ENCODE measurements at places on chromosomes 1 and 21.
A peak's percentile ranks its signal among the peaks of the same experiment; 100 is the strongest.

- DNase-seq = no peak
Measured at GRCh38 chr1:28064064-28064463, 24.3 kb downstream of the EYA3 start.

- DNase-seq = no peak
Measured at GRCh38 chr1:193275773-193276172, 89.4 kb upstream of the B3GALT2 start.

DNA sequence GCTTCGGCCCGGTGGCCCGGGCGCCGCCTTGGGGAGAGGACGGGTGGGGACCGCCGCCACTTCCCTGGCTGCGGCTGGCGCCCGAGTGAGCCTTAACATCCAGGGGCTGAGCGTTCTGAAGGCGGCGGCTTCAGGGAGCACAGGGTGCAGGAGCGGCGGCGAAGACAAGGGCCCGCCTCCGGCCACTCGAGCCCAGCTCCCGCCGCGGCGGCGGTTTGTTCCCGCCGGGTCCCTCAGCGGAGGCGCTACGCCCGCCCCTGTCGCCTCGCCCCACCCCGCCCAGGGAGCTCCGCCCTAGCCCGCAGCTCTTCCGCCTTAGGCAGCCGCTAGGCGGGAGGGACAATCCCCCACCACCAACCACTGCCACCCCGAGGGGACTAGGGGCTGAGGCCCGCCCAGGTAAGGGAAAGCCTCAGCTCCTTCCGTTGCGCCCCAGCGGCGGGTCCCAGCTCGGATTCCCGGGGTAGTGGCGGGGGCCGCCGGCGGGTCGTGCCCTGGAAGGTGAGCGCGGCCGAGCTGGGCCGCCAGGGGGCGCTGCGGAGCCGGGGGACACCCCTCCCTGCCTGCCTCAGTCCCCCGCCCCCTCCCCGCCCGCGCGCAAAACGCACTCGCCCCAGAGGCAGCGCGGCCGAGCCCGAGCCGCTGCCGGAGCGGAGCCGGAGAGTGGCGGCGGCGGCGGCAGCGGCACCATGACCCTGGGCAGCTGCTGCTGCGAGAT is at the start of gene FOXD2:
Gene FOXD2 (plus strand): TSS at position 598 of the 718 bp plus-strand sequence. CDS start 92 bp downstream, at position 690.
- peak; percentile 92 for DNase-seq

GRCh38 chr1:60071296-60071695 is 2.3 kb downstream of the C1orf87 start:
- DNase-seq = no peak

DNA sequence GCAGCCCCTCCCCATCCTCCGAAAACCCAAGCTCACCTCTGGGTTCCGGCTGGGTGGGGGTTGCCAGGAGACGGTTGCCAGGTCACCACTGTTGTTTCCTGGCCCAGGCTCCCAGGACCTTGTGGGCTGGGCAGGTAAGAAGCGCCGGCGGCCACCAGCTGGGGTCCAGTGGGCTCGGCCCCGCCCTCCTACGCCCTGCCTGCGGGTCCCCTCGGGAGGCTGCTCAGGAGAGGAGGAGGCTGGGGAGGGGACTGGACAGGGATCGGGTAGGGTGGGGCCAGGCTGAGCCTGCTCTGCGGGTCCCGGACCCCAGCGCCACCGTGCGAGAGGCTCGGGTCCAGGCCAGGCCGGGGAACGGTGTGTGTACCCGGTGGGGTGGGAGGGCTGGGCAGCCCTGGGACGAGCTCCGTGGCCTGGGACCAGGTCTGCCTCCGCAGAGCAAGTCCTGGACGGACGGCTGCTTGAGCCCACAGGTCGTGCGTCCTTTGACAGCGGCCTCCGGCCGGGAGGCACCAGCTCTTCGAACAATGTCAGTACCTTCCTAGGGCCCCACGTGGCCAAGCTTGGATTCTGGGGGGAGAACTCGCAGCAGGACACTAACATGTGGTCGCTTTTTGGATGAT is at the start of gene TTLL10:
Gene TTLL10 (plus strand): TSS at position 88 of the 623 bp plus-strand sequence. CDS start 5,336 bp downstream, outside the sequence.
- DNase-seq = no peak

- no peak for DNase-seq
Measured at GRCh38 chr1:119006406-119007279, 18.5 kb upstream of the TBX15 start.

GRCh38 chr1:11792106-11792505 is 13.7 kb downstream of the MTHFR start:
- DNase-seq = no peak

GRCh38 chr1:53259932-53260331 is 21.6 kb upstream of the MAGOH start:
- DNase-seq = no peak

- DNase-seq = no peak
Measured at GRCh38 chr1:213067352-213067751, 16.3 kb downstream of the RPS6KC1 start.

GRCh38 chr21:38293765-38294164 is 37.0 kb downstream of the KCNJ15 start:
- no peak for DNase-seq

- DNase-seq = no peak
Measured at GRCh38 chr1:185595835-185596667, 138.1 kb upstream of the HMCN1 start.

GRCh38 chr21:25986928-25987327 is 183.6 kb downstream of the APP start:
- no peak for DNase-seq

DNA sequence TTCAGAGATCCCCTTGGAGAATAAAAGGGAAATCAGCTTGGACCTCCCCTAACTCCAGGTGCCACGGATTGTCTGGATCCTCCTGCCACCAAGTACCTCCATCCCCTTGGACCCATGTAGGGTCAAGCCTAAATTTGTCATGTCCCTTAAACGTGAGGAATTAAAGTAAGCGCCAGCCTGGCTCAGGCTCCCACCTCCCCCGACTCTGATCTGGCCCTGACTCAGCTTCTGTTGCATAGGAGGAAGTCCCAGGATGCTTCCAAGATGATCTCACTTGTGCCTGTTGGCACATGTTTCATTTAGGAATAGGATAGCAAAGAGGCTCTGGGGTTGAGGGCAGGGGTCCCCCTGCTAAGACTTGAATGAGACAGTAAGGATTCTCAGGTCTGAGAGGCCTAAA is 231.9 kb upstream of the JUN start:
- no peak for DNase-seq
